ENCODE measurements at places on chromosomes 16 and 17.

DNA sequence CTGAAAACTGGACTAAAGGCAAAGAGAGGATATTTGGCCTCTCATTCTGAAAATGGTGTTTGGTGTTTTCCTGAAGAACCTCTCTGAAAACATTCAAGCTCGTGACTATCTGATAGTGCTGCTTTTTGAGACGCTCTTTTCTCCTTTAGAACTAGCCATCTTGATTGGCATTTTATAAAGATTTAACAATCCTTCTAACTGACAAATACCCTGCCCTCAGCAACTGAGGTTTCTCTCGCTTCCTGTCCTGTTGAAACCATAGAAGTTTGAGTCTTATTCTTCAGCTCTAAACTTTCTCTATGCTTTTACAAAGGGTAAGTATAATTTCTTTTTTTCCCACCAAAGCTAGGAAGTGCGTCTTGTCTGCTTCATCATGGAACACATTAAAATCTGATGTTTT is 13.3 kb downstream of the CNEP1R1 start:
- no peak for DNase-seq

- no peak for DNase-seq
These were observed 141.1 kb downstream of the MRM1 start for GRCh38 chr17:36742267-36743000.

DNA sequence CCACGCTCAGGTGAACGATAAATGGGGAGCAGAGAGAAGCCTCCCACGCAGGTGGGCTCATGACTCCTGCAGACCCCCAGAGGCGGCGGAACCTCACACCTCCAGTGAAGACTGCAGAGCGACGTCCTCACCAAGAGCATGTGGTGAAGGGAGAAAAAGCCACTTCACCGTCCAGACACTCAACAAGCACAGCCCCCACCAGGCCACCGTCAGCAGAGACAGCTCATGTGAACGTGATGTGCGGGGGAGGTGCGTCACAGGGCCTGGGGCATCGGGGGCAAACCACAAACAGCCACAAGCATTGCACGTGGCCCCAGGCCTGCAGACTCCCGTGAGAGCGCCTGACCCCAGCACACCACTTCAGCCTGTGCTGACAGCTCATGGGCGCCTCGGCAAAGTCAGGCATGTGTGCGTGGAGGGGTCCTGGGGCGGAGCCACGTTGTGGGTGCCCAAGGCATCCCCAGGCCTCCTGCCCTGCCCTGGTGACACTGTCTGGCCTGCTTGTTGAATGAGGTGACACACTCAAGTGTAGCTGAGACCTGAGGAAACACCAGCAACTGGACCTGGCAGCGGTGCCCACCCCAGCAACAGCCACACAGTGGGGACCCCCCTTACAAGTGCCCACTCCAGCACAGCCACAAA is 19.0 kb downstream of the LMF1 start:
- no peak for DNase-seq

DNA sequence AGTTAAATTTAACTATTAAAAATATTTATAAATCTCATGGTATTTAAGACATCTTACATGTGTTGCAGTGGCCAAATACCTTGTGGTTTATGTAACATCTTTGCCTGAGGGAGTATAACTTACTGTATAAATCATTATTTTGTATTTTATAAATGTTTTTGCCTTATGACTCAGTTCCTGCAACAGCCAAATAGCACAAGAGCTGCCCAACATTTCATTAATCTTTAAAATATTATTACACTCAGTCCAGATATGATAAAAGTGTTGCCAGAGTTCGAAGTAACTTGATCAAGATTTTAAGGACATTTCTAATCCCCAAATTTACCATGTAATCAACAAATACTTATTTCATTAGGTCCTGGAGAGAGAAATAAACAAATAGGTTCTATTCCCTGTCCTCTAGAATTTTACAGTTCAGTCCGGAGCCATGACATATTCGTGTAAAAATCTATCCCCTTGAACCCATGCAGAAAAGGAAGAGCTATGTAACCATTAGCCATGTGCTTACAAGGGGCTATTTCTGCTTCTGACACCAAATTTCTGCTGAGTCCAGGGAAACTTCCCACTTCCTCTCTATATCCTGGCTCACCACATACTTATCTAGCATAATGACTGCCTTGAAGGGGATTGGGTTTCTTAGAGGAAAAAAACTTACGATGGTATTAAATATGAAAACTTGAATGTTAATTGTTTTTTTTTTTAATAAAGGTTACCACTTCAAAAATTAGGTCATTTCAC is 44.0 kb downstream of the IRX6 start:
- DNase-seq = no peak

DNA sequence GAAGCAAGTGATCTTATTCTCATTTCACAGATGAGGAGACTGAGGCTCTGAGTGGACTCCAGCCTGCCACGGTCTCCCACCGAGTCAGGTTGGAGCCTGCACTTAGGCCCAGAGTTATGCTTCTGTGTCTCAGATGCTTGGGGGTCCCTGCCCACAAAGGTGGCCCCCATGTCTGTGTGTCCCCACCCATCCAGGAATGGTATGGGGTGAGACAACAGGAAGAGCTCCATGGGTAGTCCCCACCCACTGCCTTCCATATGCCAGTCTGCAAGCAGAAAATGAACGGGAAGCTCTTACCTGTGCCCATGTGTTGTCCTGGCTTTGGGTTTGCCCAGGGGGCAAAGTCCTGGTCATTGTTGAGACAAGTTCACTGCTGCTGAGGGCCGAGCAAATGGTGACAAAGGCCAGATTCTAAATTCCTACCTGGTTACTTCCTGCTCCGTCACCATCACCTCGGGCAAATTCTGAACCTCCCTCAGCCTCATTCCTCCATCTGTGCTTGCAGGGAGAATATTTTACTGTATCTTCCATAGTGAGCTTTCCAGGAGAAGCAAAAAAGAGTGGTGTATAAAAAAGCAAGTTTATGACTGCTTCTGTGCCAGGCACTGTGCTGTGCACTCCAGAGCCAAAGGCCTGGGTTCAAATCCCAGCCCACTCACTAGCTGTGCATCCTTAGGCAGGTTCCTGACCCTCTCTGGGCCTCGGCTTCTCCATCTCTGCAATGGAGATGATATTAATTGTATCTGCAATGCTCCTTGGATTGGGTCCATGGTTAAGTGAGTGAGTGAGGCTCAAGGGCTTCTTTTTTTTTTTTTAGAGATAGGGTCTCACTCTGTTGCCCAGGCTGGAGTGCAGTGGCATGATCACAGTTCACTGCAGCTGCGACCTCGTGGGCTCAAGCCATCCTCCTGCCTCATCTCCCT is 9.3 kb downstream of the IL4R start:
- no peak for DNase-seq

GRCh38 chr17:76239538-76240274 is 587 bp downstream of the RNF157 start:
- DNase-seq = no peak

- no peak for DNase-seq
These were observed 897 bp upstream of the CYGB start for GRCh38 chr17:76538281-76538931.

DNA sequence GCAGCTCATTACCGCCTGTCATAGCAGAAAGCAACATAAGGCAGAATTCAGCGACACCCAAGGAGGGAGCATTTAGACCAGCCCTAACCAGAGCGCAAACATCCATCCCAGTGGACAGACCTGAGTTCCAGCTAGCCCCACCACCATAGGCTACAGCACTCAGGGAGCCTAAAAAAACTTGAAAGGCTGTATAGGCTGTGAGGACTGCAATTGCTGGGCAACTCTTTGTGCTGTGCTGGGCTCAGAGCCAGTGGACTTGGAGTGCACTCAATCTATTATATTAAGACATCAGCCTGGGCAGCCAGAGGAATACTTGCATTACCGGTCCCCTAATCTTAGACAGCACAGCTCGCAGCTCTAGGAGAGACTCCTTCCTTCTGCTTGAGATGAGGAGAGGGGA is 207.3 kb downstream of the KIF2B start:
- no peak for DNase-seq

DNA sequence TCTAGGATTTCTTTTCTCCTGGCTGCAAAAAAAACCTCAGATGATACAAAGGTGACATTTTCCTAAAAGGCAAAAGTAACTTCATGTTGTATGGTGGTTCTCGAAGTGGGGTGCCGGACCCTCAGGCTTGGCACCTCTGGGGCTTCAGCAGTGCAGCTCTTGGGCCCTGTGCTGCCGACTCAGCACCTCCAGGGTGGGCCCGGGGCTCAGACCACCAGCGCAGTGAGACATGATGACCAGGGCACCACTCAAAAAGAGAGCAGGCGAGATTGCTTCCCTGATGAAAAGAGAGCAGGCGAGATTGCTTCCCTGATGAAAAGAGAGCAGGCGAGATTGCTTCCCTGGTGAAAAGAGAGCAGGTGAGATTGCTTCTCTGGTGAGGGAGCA is 98.7 kb upstream of the ZNF750 start:
- DNase-seq = no peak

GRCh38 chr16:53043986-53044601 is 8.6 kb downstream of the CHD9NB start:
- DNase-seq = no peak

GRCh38 chr16:4358236-4358635 is 7.1 kb upstream of the PAM16 start:
- DNase-seq = no peak

DNA sequence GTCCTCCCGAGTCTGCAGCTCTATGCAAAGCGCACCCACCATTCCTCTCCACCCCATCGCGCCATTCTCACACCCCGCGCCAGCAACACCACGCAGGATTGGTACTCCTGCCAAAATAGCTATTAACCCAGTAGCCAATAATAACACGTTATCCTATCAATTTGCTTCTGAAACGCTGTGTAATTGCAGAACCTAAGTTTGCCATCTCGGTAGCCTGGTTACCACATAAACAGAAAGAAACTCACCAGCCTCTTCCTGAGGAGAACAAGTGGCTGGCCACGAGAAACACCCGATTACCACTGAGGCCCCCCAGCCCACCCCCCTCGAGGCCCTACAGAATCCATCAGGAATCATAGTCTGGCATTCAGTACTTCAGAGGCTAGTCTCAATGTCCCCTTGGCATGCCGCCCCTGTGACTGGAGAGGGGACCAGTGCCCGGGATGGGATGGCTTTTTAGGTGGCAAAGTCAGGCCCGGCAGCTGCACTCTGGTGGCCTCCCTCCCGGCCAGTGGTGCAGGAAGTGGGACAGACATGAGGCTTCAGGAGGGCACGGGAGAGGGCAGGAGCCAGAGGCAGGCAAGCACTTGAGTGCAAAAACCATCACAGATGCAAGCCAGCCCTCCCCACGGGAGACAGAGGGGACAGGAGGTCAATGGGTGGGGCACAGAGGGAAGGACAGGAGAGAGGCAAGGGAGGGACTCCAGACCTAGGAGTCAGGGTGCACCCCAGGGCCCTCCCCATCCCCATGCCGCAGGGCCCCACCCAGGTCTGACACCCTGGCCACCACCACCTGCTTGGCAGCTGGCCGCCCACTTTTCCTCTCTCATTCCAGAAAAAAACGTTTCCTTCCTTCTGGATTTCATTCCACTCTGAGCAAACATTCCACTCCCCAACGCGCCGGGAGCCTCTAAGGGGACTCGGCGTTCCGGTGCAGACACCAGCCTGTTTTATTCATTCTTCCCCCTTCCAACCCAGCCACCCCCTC is 192.5 kb downstream of the ZNF423 start:
- no peak for DNase-seq

DNA sequence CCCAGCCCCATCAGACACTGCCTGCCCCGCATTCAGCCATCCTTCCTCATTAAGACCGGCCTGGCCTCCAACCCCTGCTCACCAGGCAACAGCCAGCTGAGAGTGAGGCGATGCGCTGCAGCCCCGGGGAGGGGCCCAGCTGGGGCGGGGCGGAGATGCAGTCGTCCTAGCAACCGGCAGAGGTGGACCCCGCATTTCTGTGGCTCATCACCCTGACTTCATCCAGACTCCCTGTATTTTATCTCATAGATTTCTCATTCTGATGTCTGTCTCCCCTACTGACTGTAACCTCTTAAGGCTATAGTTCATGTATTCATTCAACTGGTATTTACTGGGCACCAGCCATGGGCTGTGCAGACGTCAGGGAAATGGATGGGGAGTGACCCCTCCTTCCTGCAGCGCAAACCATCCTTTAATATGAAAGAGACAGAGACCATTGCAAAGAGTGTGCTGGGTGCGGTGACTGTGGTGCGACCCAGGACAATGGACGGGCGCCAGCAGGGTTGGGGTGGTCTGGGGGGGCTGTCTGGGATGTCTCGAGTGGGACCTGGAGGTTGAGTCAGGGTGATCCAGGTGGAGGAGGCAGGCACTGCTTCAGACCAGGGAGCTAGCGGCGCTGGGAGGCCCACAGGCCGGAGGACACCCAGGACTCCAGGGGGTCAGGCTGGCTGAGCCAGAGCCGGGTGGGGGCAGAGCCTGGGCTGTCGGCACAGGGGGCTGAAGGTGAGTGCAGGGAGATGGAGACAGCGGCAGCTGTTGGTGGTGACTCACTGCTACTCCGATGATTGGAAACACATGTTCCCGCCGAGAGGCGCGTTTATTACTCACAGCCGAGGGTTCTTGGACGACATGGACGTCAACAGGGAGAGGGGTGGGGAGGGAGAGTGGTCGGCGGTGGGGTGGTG is 10.5 kb upstream of the TIMP2 start:
- no peak for DNase-seq

DNA sequence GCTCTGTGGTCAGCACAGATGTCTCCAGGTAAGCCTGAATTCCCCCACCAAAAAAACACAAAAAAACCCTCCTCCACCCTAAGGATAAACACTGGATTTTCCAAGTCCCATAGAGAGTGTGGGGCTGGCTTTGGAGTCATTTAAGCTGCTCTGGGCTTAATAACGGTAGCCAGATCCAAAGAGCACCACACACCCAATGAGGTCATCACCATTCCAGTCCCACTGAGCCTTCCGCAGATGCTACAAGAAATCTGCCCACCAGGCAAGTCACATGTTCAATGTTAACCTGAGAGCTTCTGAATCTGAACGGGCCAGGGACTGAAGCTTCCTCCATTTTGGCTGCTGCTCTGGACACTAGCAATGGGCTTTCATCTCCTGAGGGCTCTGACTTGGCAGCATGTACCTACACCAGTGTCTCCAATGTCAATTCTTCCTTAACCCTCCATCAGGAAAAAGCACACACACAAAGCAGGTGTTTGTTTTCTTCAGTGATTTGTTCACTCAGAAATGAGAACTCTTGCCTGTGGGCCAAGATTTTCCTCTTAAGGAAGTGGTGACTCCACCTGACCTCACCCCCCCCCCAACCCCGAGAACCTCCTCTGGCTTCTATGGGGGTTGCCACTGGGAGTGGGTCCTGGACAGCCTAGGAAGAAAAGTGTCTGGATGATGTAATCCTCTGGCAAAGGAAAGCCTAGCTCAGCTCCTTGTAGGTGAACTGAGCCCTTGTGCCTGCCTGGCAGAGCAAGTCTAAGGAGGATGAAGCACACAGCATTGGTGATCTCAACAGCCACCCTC is 220.1 kb downstream of the FOXL1 start:
- no peak for DNase-seq

DNA sequence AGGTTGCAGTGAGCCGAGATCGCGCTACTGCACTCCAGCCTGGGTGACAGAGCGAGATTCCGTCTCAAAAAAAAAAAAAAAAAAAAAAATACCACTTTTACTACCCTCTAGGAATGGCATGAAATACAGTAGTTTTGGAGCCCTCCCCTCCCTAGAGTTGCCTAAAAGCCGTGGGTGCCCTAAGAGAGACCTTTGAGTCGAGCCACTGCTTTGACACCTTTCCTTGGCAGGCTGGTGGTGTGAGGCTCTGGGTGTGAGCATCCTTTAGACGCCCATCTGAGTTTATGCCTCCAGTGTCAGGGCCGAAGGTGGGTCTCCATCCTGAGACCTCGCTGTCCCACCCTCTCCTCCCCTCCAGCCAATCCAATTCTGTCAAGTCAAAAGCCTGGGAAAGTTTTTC is 46.2 kb downstream of the RAP1GAP2 start:
- no peak for DNase-seq

- no peak for DNase-seq
These were observed 151.8 kb downstream of the PITPNC1 start for GRCh38 chr17:67528751-67529436.

GRCh38 chr17:49971848-49972485 is 3.0 kb downstream of the DLX4 start:
- DNase-seq = no peak
